ENCODE measurements at places on chromosomes 1 and 21.

GRCh38 chr21:17118638-17119384 is 394.0 kb upstream of the CXADR start:
- no peak for DNase-seq

DNA sequence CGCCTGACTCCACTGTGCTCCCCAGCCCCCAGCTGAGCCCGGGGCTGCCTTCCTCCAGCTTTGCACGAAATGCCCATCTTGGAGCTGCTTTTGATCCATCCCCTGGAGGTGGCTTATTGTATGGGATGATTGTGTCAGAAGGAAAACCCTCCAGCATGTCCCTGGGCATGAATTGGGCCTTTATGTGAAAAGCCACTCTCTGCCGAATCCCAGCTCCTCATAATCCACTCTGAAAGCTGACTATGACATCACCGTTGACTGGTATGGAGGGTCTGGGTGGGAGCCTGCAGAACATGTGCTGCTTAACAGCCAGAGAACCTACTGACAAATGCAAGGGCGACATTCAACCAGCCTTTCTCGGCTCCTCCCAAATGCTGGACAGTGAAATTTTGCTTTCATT is 74.6 kb downstream of the NENF start:
- DNase-seq, result no peak

- DNase-seq, result no peak
These were observed 42.6 kb downstream of the FAF1 start for GRCh38 chr1:50917138-50918137.

GRCh38 chr1:61238359-61238665 is 156.0 kb downstream of the NFIA start:
- DNase-seq, result peak; percentile 71

DNA sequence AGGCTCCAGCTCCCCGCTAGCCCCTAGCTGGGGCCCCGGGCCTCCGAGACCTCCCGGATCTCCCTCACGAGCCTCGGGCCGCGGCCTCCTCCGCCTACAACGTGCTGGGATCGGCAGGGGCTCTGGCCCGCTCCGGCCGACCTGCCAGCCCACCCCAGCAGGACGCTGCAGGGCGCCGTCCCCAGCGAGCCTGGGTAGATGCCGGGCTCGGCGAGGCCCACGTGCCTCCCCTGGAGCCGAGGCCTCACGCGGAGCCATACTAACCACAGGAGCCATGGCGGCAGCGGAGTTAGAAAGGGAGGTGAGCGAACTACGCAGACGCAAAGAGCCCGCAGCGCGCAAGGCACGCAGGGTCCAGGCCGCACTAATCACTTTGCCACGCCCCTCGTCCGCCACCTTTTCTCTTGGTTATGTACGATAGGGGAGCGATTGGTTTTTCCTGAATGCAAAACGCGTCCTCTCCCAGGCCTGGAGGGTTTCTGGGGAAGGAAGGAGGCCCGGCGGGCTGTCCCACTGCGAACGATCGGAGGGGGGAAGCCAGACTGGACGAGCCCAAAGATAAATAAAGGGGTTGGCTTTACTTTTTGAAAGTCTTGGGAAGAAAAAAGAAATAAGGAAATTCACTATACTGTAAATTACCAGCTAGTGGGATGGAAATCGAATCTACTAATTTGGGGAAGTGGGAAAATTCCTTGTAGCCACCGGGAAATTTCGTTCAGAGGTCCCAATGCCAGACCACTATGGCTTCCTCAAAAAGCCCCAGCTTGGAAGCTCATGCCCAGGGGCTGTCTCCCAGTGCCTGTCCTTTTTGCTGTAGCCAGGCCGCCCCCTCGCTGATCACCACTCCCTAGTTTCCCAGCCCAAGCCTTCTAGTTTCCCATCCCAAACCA is at the start of gene RPL22:
Gene RPL22 (minus strand): TSS at position 298 of the 890 bp plus-strand sequence. CDS start 22 bp downstream, at position 276.
- DNase-seq, result peak; percentile 97

DNA sequence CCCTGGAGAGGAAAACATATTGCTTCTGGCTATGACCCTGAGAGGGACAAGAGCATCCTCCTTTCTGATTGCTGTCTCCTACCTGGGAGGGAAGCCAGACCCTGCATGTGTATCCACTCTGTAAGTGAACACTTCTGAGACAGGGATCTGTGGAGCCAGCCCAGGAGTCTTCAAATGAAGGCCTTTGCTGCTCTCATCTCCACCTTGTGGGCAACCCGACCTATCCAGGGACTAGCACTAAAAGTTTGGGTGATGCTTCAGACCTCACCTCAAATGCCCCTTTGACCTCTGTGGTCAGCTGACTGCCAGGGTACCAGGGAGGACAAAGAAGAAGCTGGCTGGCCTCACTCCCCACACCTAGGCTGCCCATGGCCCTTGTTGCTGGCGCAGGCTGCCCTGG is 64.7 kb downstream of the KCND3 start:
- DNase-seq, result no peak

GRCh38 chr1:209493559-209493958 is 90.0 kb upstream of the CAMK1G start:
- DNase-seq, result no peak

DNA sequence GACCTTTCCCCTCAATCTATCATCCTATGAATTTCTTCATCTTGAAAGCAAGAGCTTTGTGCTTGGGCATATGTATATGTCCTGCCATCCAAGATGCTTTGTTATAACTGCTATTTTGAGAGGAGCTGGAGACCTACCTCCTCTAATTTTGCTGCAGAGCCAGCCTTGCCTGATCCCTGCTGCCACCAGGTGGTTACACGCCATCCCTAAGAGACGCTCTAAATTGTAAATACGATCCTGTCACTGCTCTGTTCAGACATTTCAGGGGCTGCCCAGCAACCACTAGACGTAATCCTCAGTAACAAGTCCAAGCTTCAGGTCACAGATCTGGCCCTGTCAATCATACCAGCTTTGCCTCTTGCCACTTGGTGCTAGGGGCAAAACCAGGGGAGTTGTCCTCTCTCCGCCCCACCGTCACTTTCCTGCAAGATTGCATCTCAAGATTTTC is 32.9 kb downstream of the GPA33 start:
- peak; percentile 78 for DNase-seq

DNA sequence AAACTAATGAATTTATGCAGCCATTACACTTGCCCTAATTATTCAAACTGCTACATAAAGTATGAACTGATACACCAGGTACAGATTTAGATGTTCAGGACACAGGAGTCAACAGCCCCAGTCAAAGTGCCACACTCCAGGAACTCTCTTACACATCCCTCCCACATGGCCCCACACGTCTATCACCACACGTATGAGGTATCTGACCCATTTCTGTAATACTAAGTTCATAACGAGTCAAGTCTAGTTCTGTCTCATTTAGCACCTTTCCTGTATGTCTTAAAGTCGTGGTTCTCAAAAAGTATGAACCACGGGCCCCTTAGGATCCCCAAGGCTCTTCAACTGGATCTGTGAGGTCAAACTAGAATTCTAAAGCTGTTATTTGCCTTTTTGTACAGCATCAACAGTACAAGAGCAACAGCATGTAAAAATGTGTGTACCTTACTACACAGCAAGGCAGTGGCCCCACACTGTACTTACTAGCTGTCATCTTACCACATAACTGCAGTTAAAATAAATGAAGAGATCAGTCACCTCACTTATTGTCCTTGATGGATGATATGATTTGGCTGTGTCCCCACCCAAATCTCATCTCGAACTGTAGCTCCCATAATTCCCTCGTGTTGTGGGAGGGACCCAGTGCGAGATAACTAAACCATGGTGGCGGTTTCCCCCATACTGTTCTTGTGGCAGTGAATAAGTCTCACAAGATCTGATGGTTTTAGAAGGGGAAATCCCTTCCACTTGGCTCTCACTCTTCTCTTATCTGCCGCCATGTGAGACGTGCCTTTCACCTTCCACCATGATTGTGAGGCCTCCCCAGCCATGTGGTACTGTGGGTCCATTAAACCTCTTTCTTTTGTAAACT is 42.6 kb downstream of the SIPA1L2 start:
- DNase-seq, result no peak

- DNase-seq, result peak; percentile 91
These were observed 200.1 kb downstream of the AMY1C start for GRCh38 chr1:103949779-103950178.

GRCh38 chr1:19287436-19288185 is 959 bp downstream of the AKR7A3 start:
- no peak for DNase-seq

DNA sequence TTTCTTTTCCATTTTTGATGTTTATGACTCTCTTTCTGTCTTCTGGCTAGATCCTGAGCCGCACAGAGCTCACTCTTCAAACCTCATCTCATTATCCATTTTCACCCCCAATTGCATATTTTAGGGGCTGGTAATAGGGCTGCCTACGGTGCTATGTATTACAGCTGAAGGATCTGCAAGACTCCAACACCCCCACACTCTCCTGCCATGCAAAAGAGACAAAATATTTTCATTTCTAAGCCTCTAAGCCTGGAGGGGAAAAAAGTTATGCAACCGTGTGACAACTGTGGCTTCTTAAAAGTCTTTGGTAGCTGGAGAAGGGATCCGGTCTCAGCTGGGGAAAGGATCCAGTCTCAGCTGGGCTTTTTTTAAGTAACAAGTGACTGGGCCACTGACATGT is 311.6 kb downstream of the NPHP4 start:
- DNase-seq, result no peak

DNA sequence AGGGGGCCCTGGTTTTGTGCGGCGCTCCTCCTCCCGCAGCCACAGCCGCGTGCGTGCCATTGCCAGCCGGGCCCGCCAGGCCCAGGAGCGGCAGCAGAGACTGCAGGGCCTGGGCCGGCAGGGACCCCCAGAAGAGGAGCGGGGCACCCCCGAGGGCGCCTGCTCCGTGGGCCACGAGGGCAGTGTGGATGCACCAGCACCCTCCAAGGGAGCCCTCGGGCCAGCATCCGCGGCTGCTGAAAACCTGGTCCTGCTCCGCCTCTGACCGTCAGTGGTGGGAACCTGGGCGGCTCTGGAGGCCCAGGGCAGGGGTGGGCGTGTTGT is 21.5 kb downstream of the PANK4 start:
- DNase-seq, result no peak

GRCh38 chr1:53620061-53620855 is 118.7 kb downstream of the GLIS1 start:
- no peak for DNase-seq

- no peak for DNase-seq
These were observed 40.3 kb downstream of the KCTD3 start for GRCh38 chr1:215607412-215607811.

GRCh38 chr1:188708795-188709535 is 1768.7 kb downstream of the BRINP3 start:
- peak; percentile 96 for DNase-seq

- peak; percentile 73 for DNase-seq
These were observed 166.8 kb upstream of the IVNS1ABP start for GRCh38 chr1:185483664-185484450.

DNA sequence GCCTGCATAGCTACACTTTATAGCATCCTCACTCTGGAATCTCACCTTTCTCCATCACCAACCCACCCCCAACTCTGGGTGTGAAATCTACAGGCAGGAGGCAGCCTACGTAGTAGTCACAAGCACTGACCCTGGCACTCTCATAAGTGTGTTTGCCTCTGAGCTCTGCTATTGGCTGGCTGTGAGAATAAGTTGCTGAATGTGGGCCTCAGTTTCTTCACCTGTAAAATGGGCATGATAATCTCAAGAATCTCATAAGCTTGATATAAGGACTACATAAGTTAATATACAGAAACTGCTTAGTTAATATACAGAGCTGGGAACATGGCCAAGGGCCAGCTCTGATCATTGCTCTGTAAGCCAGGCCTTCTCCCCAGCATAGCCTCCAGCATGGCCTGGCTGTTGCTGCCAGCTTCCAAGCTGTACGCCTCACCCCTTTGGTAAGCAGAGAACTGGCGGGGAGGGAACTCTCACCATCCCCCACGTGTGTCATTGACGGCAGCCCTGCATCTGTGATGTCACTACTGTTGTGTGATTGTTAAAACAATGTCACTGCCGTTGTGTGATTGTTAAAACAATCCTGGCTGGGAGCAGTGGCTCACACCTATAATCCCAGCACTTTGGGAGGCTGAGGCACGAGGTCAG is 53.3 kb downstream of the SYF2 start:
- no peak for DNase-seq

DNA sequence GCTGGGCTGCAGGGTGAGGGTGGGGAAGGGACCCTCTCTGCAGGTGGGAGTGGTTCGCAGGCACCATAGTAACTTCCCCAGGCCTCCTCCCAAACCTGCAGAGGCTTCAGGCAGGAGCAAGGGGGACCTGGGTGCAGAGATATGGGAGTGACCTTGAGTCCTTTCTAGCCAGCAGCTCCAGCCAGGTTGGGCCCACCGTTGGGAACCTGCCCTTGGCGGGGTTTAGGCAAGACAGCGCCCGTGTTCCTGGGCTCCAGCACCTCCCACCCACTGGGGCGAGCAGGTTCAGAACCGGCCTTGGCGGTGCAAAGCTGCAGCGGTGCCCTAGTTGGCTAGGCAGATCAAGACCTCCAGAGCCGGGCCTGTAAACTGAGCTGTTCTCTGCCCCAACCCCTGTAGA is 2.2 kb upstream of the PRDM16 start:
- no peak for DNase-seq

DNA sequence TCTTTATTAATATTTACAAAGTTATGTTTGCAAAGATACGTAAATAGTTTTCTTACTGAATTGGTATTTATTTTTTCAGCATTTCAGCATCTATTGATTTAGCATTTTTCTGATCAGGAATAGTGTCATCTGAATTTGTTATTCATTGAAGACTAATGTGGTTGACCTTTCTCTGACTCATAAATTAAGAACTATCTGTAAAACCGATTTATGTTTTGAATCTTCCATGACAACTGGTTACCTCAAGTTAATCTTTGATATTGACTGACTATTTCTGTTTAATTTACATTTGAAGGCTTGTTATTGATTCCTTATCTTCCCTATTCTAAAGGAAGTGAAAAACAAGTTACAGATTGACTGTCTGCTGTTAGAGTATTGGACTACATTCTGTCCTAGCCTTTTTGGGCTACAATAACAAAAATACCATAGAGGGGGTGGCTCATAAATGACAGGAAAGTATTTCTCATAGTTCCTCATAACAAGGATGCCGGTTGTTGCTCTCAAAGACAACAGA is 1131.4 kb downstream of the PLA2G4A start:
- DNase-seq, result no peak

- DNase-seq, result no peak
These were observed 213.8 kb upstream of the TMEM51 start for GRCh38 chr1:14939527-14940284.

DNA sequence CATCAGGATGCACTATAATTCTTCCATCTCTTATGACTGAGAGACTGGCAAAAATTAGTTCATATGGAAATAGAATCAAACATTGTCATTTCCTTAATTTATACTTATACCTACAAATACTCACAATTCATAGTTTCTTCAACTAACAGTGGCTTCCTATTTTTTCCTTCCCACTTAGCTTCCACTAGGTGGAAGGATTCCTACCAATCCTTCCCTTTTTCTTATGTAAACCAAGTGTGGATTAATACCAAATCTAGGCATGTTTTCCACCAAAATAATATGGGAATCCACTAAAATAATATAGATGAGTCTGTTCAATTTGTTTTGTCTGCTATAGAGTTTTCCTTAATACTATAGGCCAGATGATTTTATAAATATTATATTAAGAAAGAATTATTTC is 1537.1 kb downstream of the PLA2G4A start:
- DNase-seq, result peak; percentile 17

DNA sequence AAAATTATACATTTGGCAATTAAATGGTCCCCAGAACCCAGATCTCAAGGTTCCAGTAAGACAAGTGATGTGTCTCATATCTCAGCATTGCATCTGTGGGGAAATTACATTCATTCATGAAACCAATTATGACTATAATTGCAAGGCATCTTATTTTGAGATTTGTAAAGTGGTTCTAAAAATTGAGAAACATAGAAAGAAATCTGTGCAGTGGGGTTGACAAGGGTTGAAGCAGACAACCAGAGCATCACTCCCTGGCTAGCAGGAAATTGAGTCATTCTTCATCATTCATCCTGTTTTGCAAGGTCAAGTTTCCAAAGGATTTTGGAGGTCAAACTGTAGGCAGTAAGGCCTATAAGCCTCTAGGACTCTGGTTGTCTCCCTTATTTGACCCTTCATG is 25.1 kb upstream of the MROH9 start:
- no peak for DNase-seq

All from NCI-H69 (cell line).